ENCODE measurements at places on chromosomes 6 and 20. TPM values are rescaled to one million over a fixed set of nuclear protein-coding genes. Genes with fewer than 3 reads are reported as not detected.

The ATG5 gene
- total RNA-seq: 15.5 TPM

The SCGN gene
- not detected for total RNA-seq

The OSBPL2 gene
- 79.2 TPM for total RNA-seq

The TRIM15 gene
- 1.2 TPM for total RNA-seq

The SAPCD1 gene
- total RNA-seq: 32.0 TPM

The TPD52L2 gene
- 85.9 TPM for total RNA-seq

The MTG2 gene
- 33.9 TPM for total RNA-seq

The HTR1B gene
- total RNA-seq: not detected
